Astrocyte of the hippocampus (primary cell): ENCODE measurements at places on chromosomes 5 and 9.

- DNase-seq: no peak
These were observed 27.1 kb downstream of the NANS start for GRCh38 chr9:98083566-98084183.

DNA sequence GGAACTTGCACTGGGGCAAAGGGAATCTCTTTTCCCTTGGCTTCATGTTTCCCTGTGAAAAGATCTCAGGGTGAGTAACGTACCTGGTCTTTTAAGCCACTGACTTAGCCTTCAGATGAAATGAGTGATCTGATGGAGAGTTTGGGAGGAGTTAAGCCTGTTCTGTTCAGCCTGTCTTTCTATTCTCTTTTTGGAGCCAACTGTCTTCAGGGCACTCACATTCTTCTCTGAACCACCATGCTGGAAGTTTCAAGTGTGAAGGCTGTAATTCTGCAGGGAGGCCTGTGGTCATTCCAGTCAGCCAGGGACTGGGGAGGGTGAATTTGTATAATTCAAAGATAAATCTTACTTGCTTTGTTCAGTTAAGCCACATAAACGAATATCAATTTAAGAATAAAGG, 722.2 kb upstream of the SEMA6A start:
- DNase-seq: no peak

DNA sequence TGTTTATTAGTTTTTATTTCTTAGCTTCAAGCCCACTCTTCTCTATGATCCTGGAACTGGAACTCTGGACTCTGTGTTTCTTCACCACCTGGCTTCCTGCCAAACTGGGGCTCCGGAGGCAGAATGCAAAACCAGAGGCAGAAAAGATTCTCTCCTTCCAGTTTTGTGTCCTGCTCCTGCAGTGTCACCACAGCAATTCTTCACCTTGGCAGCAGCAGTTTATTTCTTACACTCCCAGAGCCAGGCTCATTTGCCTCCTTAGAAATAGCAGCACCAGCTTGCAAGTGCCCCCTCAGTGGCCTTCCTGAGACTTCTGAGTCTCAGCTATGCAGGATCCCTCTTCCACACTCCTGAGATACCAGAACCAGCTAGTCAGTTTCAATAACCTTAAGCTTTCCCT, 26.7 kb upstream of the CAMK4 start:
- DNase-seq: peak; percentile 12

GRCh38 chr5:126855266-126855665, 78.3 kb downstream of the LMNB1 start:
- no peak for DNase-seq

GRCh38 chr9:134027561-134027960, 2.3 kb downstream of the BRD3OS start:
- DNase-seq: no peak

- no peak for DNase-seq
These were observed 21.2 kb downstream of the COL15A1 start for GRCh38 chr9:98964911-98965336.

DNA sequence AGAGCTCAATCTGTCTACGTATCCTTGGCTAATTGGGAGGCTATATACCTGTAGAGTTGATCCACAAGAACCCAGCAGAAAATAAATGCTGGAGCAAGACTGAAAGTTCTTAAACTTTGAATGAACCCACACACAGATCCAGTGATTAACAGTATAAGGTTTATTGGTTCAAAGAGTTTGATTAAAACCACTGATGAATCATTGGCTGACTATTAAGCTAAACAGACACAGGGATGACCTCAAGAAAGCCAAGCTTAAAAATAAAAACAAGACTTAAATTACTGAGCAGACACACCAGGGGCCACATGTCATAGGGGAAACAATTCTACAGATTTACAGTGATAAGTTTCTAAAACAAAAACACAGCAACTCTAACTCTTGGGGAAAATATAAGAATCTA, 163.6 kb downstream of the SPATA31D1 start:
- peak; percentile 48 for DNase-seq
